ENCODE measurements at places on chromosomes 7 and 10. TPM values are rescaled to one million over a fixed set of nuclear protein-coding genes. Genes with fewer than 3 reads are reported as not detected.

ADAM12 gene
- under 0.01 TPM for total RNA-seq

DNA sequence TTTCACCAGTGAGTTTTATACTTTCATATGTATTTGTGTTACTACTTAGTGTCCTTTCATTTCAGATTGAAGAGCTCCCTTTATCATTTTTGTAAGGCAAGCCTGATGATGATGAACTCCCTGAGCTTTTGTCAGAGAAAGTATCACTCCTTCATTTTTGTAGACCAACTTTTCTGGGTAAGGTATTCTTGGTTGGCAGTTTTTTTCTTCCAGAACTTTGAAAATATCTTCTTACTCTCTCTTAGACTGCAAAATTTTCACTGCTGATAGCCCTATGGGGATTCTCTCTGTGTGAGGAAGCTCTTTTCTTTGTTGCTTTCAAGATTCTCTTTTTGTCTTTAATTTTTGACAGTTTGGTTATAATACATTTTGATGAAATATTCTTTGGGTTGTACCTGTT lies 35.7 kb downstream of the CCDC7 start:
- DNase-seq, result no peak

GRCh38 chr10:118062798-118063238 lies 16.1 kb upstream of the RAB11FIP2 start:
- no peak for DNase-seq

DNA sequence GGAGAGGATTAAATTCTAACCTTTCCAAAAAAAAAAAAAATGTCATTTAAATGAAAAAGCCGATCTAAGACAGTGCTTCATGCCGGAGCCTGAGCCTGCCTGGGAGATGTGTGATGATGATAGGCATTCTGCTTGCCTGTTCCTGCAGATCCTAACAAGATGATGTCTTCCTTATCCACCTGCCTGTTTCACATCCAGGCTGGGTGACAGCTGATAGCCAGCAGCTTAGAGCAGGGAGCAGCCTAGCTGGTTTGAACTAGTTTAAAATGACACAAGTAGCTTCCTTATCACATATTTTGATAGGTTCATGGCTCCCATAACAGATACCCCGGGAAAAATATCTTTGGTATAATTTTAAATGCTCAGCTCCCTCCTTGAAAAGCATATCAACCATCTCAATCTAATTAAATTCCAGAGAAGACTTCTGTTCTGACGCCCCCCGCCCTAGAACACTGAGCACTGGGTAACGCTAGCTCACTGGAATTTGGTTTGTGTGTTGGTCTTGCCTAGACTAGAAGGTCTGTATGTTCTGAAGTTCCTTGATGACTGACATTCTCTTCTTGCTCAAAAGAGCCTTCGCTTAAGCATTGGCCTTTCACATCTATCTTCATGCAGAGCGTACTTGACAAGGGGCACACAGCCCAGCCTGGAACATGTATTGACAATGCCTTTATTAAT lies 96.9 kb upstream of the FGFR2 start:
- DNase-seq, result no peak

DNA sequence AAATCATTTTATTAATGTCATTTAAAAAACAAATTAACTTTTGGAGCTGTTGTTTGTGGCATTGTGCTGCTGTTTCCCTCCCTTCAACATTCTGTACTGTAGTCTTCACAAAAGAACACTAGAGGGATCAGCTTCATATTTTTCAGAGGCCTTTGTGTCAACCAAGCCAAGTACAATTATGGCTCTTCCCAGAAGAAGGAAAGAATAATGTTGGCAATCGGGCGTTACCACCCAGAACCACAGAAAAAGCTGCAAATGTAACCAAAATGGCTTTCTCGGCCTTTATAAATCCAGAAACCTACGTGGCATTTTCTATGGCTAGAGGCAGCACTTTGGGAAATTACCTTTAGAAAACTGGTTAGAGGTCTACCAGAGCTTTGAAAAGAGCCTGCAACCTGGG lies 98.8 kb upstream of the COL1A2 start:
- DNase-seq, result no peak

Measured in esophagus muscularis mucosa (tissue), 4 donors.